CD4-positive, alpha-beta T cell treated with Interleukin-4 for 1 hour (primary cell): ENCODE measurements at places on chromosomes 16 and 17.

GRCh38 chr17:54980375-54980774, 11.8 kb downstream of the STXBP4 start:
- no peak for DNase-seq

DNA sequence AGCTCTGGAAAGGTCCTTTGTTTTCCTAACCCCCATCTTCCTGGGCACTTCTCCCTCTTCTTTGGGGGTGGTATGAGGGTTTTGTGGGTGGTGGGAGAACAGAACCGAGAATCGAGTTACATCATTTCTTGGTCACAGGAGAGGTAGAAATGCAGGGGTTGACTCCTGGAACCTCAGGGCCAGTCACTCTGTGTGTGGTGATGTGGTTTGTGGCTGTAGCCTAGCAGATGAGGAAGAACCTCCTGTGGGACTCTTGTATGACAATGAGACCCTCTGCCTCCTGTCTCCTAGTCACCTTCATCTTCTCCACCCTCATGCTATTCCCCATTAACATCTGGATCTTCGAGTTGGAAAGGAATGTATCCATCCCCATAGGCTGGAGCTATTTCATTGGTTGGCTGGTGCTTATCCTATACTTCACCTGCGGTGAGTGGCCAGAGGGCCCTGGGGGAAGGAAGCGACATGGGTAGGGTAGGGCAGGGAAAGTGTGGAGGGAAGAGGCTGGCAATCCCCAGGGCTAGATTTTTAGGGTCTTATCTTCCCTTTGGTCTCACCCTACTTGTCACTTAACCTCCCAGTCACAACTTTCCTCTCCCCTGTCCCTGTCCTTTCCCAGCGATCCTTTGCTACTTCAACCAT, 5.5 kb downstream of the ODF4 start:
- no peak for DNase-seq

GRCh38 chr17:64319531-64319930, 56.5 kb upstream of the TEX2 start:
- no peak for DNase-seq

- no peak for DNase-seq
These were observed 372.1 kb downstream of the XYLT1 start for GRCh38 chr16:17098685-17099084.

DNA sequence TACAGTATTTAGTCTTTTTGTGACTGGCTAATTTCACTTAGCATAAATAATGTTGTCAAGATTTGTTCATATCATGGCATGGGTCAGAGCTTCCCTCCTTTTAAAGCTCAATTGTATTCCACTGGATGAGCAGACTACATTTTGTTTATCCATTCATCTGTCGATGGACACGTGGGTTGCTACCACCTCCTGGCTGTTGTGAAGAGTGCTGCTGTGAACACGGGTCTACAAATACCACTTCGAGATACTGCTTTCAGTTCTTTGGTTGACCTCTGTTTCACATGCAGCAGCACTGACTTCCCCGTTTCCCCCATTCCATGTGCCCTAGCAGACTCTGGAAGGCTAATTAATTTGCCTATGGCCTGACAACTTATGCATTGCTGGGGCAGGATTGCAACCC, 285.4 kb downstream of the SHISA9 start:
- DNase-seq, result no peak

DNA sequence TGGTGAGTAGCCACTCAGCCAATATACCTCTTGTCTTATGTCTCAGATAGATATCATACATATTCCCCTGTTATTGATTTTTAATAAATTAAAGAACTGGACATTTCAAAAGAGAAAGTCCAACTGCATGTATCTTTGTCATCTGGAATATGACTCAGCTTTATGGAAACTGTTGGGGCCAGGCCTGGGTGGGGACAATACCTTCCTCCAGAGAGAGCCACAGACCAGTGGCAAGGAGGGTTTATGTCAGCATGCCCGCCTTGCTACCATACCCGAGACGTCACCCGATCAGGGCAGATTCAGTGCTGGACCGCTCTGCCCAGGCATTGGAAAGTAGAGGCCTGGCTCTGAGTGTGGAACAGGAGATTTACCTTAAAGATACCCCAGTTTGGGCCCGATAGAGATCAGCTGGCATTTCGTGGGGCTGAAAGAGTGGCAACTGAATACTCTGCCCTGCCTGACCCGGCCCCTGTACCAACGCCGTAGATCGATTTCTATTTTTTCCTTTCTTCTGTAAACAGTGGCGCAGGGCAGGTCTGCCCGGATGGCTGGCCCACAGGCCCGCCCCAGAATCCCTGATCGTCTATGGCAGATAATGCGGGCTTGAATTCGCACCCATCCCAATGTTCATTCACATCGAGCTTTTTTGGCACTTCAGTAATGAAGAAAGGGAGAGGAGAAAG, 158.6 kb downstream of the SALL1 start:
- DNase-seq, result no peak

DNA sequence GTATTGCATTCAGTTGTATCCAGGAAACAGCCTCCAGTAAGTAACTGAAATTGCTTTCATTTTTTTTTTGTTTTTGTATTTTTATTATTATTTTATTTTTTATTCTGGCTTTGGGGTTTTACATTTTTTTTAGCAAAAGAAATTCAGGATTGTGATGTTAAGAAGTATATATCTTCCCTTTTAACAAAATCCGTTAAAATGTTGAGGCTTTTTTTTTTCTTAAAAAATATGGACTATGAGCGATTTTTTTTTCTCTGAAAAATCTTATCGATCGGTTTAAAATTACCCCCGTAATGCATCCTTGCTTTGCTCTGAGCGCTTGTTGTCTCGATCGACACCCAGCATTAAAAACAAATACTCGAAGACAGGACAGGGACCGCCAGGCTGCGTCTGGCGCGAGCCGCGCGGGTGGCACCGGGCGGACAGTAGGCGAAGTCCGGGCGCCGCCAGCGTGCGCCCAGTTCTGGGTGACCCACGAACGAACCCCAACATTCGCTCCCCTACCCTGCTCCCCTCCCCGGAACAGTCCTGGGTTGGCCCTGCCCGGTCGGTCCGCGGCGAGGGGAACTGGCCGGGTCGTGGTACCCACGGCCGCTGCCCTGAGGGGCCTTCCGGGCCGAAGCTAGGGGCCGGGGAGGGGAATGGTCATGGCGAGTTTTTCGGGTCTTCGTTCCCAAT, 482 bp downstream of the BAHCC1 start:
- DNase-seq, result no peak

GRCh38 chr16:8967132-8967821, 3.6 kb upstream of the USP7 start:
- peak; percentile 45 for DNase-seq

GRCh38 chr16:78278056-78278450, 178.6 kb downstream of the WWOX start:
- no peak for DNase-seq

DNA sequence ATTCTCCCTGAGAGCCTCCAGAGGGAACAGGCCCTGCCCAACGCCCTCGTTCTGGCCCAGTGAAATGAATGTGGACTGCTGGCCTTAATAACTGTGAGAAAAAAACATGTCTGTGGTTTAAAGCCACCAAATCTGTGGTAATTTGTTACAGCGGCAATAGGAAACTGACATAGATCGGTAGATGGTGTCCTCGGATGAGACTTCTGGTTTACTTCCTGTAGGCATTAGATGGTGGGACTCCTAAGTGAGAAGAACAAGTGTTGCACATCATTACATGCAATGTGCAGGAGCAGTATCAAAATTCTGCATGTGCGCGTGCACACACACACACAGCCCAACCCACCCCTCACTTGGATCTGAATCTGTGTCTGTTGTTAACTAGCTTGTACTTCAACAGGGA, 42.0 kb downstream of the CDK5R1 start:
- peak; percentile 33 for DNase-seq

GRCh38 chr17:60857556-60858080, 180.0 kb downstream of the BCAS3 start:
- no peak for DNase-seq

DNA sequence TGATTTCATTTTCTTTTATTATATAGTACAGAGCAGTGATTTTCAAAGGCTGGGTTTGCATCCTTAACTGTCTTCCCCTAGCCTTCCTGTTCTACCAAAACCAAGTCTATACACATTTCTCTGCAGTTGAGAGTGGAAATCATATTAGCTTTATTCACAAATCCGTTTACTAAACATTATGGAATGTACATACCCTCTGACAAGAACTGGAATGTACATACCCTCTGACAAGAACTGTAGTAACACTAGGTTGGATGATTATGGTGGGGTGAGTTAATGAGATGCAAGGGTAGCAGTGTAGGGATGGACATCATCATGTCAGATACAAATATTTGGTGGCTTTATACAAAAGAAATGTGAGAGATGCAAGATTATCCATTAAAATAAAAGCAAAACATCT, 154.8 kb downstream of the CYB561 start:
- no peak for DNase-seq

DNA sequence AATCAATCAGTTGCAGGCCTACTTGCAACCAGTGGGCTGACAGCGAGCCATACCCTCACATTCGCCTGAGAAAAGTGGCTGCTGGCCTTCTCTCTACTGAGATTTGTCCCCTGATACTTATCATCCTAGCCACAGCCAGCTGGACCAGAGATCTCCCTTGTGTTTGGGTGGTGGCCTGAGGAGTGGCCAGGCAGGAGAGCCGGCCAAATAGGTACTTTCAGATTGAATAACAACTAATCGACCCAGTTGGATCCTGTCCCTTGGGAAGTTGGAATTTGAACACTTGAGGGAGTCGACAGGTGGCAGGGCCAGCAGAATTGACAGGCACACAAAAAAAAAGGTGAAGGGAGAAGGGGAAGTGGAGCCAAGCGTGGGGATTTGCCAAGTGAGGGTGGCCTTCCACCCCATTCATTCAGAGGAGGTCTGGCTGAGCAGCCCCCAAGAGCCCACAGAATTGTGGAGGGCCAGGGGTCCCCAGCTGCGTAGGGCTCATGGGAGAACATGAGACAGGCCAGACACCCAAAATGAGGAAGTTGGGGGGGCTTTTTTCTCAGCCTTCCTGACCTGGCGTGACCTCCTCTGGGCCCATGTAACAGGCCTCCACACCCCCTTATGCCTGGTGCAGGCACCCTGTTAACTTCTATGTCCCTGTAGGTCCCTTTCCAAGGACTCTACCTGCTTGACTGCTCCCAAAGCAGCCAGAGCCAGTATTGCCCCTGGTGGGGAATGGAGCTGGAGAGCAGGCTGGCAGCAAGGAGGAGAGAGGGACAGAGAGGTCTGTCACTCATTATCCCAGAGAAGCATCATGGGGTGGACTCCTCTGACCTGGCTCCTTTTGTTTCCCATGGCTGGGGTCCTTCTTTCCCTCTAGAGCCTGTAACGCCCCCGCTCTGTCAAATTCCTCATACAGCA, 2.9 kb upstream of the RANGRF start:
- no peak for DNase-seq

GRCh38 chr17:81003711-81004475, 12.3 kb downstream of the CHMP6 start:
- DNase-seq, result no peak

GRCh38 chr16:23120562-23120961, 28.7 kb downstream of the USP31 start:
- no peak for DNase-seq

- no peak for DNase-seq
These were observed 190.9 kb upstream of the CHMP6 start for GRCh38 chr17:80800481-80801391.

DNA sequence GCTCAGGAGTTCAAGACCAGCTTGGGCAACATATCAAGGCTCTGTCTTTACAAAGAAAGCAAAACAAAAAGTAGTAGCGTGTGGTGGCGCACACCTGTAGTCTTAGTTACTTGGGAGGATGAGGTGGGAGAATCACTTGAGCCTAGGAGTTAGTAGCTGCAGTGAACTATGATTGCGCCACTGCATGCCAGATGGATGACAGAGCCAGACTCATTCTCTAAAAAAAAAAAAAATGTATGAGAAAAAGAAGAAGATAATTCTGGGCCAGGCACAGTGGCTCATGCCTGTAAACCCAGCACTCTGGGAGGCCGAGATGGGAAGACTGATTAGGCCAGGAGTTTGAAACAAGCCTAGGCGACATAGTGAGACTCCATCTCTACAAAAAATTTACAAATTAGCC, 28.5 kb downstream of the STAT5B start:
- DNase-seq, result no peak

GRCh38 chr16:86092586-86093480, 193.9 kb downstream of the IRF8 start:
- DNase-seq, result no peak

GRCh38 chr16:81737885-81738536, 41.1 kb upstream of the PLCG2 start:
- peak; percentile 88 for DNase-seq

DNA sequence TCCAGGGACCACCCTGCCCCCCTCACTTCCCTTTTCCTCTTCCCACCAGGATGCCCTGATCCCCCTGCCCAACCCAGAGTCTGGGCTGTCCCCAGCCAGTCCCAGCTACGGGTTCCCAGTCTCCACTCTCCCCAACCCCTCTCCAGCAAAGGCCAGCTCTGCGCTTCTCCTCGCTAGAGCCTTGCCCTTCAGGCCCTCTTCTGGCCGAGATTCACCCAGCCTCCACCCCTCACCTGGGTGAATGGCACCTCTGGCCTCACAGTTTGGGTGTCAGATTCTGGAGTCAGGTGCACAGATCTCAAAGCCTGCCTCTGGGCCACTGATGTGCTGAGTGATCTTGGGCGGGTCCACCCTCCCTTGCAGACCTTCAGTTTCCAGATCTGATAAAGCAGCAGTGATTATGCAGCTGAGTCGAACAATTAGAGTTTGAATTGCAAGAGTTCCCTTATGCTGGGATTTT, 185.6 kb upstream of the TNRC6C start:
- DNase-seq, result no peak

GRCh38 chr17:8629371-8630226, 926 bp downstream of the MYH10 start:
- no peak for DNase-seq

DNA sequence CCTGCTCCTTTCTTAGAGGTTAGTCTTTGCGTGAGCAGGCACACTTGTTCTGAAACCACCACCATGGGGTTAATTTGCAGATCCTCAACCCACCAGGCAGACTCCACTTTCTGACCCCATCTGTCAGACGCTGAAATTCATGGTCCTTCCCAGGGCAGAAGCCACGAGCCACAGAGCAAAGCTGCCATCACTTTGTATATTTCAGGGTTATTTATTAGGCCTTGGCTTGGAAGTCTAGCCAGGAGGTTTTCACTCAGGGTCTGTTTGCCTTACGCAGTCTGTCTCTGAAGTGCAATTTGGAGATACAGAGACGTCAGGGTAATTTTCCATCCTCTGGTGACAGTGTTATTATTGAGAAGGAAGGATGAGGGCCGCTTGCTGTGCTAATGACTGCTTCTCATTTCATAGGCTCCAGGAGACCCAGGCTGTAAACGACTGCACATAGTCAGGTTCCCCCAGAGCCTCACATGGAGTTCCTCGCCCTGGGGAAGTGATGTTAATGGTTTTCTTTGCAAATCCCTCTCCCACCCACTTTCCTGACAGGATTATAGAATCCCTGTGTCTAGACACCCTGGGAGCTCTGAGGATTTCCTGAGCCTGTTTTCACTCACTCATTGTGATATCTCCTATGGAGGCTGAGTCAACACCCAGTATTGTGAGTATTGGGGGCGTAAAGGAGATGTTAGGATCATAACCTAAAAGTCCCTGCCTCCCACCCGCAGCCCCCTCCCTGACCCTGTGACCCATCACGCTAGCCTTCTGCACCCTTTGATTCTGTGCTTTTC, 269.0 kb downstream of the ABCC12 start:
- DNase-seq, result no peak

GRCh38 chr16:87580855-87581261, 21.4 kb upstream of the JPH3 start:
- no peak for DNase-seq
